ENCODE measurements at places on chromosomes 11 and 22.

DNA sequence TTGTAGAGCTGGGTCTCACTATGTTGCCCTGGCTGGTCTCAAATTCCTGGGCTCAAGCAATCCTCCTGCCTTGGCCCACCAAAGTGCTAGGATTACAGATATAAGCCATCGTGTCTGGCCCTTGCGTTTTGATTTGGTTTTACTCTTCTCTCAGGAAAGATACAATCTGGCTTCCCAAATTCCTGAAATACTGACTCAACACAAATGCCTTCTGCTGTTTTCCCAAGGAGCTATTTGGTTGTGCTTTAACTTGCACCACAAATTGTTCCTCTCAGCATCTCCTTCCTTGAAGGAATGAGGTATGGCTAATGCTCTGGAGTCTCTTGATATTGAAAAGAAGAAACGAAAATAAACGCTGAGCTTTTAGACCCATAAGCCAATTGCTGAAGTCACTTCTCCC is 110.0 kb upstream of the PAX6 start:
- no peak for DNase-seq

DNA sequence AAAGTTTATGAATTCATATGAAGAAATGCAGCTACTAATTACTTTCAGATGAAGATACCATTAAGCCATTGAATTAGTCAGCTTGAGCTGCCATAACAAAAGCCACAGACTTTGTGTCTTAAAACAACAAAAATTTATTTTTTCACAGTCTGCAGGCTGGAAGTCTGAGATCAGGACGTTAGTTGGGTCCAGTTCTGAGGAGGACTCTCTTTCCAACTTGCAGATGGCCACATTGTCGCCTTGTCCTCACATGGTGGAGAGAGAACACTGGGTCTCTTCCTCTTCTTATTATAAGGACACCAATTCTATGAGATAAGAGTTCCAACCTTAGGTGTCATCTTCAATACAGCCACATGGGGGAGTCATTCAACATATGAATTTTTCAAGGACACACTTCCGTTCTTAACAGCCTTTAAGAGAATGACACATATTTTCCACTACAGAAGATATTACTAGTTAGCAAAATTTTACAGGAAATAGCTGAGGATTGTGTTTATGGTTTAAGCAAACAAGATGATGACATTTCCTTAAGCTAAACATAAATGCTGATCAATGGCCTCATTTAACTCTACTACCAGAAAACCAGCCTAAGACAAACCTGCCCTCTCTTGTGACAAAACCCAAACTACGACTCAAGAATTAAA is 56.0 kb downstream of the DCUN1D5 start:
- no peak for DNase-seq

DNA sequence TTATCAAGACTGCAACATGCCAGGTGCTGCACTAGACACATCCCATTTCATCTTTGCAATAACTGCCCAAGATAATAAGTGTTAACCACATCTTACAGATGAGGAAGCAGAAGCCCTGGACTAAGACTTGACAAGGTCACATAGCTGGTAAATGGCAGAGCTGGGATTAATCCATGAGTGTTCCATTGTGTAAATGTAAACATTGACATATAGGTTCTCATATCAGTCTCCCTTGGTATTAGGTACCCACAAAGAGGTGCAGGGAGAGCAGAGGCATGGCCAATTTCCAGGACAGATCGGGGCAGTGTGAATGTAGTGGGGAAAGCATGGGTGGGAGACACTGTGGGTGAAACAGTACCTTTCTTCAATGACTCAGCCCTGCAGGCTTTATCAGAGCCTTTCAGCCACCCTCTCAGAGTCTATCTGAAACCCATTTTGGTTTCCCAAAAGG is 17.9 kb downstream of the MICAL2 start:
- no peak for DNase-seq

DNA sequence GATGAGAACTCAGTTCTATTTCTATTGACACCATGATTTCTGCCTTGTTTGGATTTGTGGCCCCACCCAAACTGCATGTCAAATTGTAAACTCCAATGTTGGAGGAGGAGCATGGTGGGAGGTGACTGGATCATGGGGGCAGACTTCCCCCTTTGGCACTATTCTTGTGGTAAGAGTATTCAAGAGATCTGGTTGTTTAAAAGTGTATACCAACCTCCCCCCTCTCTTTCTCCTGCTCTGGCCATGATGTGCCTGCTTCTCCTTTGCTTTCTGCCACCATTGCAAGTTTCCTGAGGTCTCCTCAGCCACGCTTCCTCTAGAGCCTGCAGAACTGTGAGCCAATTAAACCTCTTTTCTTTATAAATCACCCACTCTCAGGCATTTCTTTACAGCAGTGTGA is 7.9 kb upstream of the FOXRED2 start:
- DNase-seq, result no peak

GRCh38 chr11:46600194-46600960 is 6.6 kb upstream of the AMBRA1 start:
- DNase-seq, result no peak

DNA sequence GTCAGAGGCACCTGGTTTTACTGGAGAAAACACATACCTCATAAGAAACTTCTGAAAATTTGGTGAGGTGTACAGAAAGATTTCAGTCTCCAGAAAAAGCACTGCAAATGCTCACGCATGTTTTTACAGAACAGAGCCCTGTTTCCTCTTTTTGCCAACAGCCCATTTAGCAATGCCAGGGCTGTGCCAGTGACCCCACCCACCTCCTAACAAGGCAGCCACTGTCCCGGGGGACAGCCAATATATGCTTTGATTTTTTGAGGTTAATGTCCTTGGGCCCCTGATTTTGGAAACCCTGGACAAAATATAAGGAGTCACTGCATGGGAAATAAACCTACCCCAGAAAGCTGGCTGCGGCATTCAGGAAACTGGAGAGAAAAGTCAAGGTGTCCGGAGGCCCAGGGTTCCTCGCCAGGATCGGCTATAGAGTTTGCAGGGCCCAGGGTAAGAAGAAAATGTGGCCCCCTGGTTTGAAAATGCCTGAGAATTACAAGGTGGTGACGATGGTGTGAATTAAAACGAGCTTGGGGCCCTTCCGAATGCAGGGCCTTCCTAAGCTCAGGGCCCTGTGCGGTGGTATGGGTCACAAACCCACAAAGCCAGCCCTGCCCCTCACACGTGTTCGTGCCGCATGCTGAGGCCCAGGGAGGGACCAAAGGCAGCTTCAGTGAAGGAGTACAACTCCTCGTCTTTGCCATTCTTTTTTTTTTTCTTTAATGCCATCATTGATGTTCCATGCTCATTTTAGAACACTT is 71.1 kb upstream of the WNT7B start:
- DNase-seq, result no peak

GRCh38 chr22:29394931-29395581 is 6.7 kb upstream of the AP1B1 start:
- peak; percentile 42 for DNase-seq

GRCh38 chr11:102810950-102811660 is 13.1 kb upstream of the MMP1 start:
- no peak for DNase-seq

- DNase-seq, result no peak
Measured at GRCh38 chr11:107041088-107041444, 22.8 kb upstream of the GUCY1A2 start.

DNA sequence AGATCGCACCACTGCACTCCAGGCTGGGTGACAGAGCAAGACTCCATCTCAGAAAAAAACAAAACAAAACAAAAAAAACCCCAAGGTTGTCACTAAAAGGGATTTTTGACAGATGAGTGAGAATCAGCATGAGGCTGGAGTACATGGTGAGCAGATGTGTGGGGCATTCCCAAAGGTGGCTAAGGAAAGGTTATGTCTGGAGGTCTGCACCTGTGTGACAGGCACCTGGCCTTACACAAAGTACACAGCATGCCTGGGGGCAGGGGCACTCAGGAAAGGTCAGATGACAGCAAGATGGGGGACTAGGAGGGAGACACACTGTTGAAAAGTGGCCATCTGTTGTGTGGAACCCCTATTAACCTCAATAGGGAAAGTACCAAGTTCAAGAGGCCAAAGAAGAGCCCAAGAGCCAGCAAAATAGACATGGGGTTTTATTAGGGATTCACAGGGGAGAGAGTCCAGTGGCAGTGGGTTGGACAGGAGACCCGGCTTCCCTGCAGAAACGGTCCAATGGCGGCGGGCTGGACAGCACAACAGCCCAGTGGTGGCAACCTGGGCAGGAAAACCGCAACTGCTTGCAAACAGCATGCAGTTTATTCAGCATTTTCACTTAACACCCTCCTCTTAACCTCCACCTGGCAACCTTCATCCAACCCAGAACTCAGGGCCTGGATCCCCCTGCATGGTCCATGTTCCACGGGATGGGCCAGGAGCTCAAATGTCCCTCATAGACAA is 101.1 kb downstream of the MICAL2 start:
- no peak for DNase-seq

- DNase-seq, result no peak
Measured at GRCh38 chr11:15965562-15966250, 390.6 kb downstream of the SOX6 start.

DNA sequence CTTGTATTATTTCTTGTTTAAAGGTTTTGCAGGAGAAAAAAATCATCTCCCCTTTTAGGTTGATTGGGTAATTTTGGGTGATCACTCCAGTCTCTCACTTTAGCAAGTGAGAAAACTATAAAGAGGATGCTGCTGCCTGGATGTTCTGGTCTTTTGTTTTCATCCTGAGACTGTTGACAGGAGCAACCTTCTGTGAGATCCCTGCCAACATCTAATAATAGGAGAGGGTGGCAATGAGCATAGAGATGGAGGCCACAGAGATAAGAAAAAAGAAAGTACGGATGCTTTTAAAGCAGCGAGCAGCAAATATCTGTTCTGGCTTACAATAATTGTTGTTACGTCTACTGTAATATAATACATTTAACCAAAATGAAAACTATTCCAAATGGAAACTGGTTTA is 293.6 kb upstream of the MTNR1B start:
- no peak for DNase-seq

- no peak for DNase-seq
Measured at GRCh38 chr11:127656116-127656836, 655.7 kb upstream of the KIRREL3 start.

GRCh38 chr11:70619591-70619990 is 221.3 kb downstream of the CTTN start:
- DNase-seq, result no peak

DNA sequence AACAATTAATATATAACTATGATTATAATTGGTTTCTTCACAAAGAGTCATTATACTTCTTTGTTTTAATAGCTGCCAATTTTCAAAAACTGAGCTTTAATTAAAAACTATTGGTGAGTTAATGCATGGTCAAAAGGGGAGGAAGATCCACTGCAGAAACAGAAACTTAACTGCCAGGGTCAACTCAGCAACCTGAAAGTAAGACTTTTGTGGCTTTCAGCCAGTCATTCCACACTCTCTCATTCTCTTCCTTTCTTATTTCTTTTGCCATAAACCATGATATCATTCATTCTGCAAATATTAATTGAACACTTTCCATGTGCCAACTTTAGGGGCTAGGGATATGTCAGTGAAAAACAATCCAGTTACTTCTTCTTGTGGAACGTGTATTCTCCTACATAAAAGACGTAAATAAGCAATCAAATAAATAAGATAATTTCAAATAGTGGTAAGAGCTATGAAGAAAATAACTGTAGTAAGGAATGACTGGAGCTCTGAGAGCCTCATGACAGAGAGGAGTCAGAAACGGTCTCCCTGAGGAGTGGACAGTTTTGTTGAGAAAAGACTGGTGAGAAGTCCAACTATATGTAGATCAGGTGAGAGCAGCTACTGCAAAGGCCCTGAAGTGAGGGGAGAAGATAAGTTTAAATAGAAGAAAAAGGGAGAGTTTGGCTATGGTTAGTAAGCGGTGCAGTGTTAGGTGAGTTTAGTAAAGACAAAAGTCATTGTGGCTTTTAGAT is 130.5 kb downstream of the GRIA4 start:
- DNase-seq, result no peak

DNA sequence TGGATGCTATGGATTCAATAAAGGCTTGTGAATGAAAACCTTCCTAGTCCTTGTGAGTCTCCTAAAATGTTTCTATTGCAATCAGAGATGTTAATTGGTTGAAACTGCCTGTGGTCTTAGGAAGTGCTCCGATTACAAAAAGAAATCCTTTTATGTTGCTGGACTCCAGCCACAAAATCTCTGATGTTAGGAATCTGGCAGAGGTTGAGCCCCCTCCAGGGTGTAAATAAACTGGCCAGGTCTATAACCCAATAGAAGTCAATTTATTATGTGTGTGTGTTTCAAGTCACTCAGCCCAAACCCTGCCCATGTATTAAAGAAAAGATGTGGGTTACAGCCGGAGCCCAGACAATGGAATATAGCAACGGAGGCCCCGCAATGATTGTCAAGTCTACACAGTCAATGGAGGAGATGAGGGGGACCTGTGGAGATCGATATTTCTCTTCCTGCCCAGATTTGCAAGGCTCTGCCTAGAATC is 218.1 kb upstream of the SORL1-AS1 start:
- no peak for DNase-seq

DNA sequence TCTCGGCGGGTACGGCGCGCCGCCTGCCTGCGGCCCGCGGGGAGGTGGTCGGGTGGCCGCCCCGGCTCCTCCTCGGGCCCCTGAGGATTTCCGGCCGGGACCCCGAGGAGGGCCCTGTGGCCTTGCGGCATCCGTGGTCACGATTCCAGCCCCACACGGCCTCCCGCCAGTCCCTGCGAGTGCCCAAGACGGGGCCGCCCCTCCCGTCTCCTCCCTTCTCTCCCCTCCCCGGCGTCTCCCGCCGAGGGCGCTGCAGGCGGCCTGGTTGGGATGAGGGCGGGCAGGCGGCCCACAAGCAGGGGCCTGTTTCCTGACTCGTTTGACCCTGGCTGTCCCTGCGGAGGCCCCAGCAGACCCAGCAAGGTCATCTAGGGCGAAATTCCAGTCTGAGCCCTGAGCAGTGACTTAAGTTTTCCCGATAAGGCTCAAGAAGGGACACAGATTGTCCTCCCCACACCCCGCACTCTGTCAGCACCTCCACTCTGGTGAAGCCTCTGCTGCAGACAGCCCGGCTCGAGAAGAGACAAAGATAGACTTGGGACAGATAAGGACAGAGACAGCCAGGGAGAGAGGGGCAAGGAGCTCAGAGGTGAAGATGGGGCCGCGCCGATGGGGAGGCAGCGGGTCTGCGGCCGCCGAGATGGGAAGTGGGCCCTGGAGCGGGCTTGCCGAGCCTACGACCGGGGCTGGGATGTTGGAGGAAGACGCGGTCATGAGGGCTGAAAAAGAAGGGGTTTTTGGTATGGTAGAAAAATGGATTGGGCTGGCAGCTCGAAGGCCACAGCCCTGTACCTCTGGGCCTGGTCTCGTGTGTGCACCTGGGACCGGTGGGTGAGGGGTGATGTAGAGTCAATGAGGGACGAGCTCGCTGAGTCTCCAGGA is 95.0 kb downstream of the SWAP70 start:
- DNase-seq, result no peak

- DNase-seq, result no peak
Measured at GRCh38 chr11:29996016-29996415, 20.8 kb downstream of the KCNA4 start.

- no peak for DNase-seq
Measured at GRCh38 chr22:24500277-24500820, 5.2 kb downstream of the UPB1 start.

- no peak for DNase-seq
Measured at GRCh38 chr22:44450503-44450902, 47.5 kb downstream of the RTL6 start.

Measured in stimulated activated CD4-positive, alpha-beta T cell treated with anti-CD3 and anti-CD28 coated beads, TNF-alpha, amount 100 ng/mL, for 1 hour (primary cell).